ENCODE measurements at places on chromosomes 5 and 9.

GRCh38 chr9:127526655-127527559, 75.6 kb downstream of the LRSAM1 start:
- peak; percentile 95 for DNase-seq

DNA sequence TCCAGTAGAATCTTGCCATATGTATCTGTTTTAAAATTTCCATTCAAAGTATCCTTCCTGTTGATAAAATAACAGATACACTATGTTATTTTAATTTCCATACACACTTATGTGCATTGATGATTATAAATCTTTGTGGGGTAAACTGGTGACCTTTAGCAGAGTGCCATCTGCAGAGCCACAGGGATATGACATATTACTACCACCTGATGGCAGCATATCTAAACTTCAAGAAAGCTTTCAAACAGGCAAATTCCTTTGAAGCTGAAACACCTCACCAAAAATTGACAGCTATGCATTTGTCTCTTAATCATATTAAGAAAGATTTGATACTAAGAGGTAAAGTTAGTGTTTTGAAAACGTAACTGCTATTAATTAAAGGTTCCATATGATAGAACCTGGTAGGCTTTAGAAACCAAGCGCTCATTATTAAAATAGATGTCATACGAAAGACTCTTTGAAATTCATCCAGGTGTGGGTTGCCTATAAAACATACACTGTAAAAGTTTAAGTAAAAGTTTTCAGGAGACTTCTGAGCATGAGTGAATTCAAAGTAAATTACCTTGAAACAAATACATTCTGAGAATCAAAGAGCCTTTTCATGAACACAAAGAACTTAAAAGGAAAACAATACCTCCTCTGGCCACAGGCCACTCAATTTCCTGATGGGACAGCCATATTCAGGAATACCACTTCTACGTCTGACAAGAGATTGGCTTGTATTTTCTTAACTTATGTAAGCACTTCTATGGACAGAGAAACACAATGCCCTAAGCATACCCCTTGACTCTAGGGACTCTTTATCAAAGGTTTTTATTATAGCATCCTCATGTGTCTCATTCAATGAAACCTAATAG, 93.3 kb downstream of the KIAA0825 start:
- peak; percentile 54 for DNase-seq

- DNase-seq: no peak
These were observed 418.8 kb downstream of the KDM4C start for GRCh38 chr9:7176561-7176960.

- DNase-seq: no peak
These were observed 94.5 kb downstream of the LMNB1 start for GRCh38 chr5:126871441-126871840.

DNA sequence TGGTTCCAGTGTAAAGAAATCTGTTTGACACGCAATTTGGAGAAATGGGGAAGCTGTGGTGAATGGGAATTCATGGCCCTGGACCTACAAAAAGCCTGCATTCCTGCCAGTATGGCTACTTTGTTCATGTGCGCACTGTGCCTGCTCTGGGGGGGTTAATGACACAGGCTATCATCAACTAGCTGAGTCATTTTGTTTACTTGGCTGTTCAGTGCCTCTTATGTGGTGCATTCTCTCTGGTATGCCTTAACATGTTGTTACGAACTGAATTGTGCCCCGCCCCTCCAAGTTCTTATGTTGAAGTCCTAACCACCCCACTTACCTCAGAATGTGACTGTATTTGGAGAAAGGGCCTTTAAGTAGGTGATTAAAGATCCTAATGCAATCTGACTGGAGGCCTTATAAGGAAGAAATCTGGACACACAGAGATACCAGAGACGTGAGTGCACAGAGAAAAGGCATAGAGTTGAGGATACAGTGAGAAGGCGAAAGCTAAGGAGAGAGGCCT, 20.4 kb upstream of the UBAP1 start:
- no peak for DNase-seq

- no peak for DNase-seq
These were observed 22.7 kb upstream of the SH3RF2 start for GRCh38 chr5:145913701-145914100.

DNA sequence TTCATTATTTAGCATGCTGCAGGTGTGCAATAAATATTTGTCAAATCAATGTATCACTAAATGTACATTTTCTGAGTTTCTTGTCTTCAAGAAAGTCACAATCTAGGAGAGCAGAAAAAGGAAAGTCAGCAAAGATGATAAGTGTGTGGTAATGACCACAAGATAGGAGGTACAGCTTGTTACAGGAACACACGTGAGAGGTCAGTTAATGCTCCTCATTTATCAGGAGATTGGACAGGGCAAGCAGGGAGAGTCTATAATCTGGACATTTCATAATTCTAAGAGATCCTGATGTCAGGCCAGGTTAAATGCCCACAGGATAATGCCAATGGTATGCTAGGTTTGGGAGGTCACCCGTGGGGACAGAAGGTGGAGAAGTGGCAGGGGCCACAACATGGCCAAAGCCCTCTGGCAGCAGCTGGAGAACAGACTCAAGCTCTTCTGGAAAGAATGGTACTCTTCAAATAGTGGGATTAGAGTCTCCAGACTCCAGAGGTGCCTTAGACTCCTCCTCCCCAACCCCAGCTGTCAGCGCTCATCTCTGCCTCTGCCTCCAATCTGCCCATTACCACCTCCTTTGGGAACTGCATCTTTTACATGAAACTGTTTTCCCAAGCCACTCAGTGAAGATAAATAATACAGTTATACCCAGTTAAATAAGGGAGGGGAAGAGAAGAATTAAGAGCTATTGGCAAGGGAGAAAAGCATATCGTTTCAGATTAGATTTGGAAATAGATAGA, 114.3 kb downstream of the ASTN2 start:
- peak; percentile 78 for DNase-seq

DNA sequence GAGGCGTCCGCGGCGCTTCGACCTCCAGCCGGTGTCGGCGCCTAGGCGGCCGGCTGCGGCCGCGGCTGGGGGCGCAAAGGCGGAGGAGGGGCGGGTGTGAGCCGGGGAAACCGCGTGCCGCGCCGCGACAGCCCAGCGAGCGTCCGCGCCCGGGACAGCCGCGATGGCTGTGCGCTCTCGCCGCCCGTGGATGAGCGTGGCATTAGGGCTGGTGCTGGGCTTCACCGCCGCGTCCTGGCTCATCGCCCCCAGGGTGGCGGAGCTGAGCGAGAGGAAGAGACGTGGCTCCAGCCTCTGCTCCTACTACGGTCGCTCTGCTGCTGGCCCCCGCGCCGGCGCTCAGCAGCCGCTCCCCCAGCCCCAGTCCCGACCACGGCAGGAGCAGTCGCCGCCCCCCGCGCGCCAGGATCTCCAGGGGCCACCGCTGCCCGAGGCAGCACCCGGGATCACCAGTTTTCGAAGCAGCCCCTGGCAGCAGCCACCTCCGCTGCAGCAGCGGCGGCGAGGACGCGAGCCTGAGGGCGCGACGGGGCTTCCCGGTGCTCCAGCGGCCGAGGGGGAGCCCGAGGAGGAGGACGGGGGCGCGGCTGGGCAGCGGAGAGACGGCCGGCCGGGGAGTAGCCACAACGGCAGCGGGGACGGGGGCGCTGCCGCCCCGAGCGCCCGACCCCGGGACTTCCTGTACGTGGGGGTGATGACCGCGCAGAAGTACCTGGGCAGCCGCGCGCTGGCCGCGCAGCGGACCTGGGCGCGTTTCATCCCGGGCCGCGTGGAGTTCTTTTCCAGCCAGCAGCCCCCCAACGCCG, 605 bp downstream of the CHSY3 start:
- DNase-seq: no peak

DNA sequence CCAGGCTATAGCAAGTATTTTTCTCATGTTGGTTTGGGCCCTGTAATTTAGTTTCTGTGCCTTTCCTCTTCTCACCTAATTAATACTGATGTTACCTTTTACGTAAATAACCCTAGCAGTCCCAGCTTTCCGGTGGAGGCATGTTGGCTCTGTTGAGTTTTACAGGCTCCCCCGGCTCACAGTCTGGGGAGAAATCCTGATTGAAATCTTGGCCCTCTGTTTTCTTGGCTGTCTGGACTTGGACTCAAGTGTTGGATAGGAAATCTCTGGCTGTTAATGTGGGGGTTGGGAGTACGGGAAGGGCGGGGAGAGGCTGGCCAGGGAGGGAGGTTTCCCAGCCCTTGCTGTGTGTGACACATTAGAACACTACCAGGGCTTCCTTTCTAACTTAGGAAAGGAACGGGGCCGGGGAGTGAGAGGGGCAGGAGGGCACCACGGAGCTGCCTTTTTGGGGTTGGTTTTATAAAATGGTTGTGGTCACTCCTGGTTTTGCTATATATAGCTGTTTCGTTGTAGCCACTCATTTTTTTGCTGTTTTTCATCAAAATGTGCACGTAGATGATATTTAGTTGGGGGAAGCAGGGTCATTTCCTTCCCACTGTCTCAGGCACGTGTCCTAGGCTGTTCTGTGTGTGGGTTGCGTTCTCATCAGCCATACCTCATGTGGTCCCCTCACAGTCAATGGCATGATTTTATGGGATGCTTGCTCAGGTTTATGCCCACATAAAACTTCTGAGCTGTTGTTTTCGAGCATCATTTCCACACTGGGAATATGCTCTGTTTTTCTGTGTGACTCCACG, 11.0 kb downstream of the TRIO start:
- no peak for DNase-seq

DNA sequence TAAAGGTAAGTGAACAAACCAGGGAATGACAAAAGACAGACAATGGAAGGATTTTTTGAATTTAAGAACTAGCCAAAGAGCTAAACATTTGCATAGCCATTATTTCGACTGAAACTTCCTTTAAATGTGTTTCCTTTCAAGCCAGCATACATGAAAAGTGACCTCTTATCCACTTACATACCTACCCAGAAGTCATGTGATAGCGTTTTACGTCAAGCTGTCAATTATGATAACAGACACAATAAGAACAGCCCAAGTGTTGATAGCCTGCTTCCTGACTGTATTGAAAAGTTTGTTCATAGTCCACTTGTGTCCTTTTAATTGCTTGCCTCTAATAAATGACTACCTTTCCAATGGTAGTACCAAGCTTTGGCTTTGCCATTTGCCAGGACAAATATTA, 206.0 kb downstream of the NFIB start:
- no peak for DNase-seq

- DNase-seq: no peak
These were observed 162.8 kb downstream of the MAN2A1 start for GRCh38 chr5:109852371-109853155.

GRCh38 chr5:74541381-74541781, 99.1 kb downstream of the ENC1 start:
- DNase-seq: no peak

DNA sequence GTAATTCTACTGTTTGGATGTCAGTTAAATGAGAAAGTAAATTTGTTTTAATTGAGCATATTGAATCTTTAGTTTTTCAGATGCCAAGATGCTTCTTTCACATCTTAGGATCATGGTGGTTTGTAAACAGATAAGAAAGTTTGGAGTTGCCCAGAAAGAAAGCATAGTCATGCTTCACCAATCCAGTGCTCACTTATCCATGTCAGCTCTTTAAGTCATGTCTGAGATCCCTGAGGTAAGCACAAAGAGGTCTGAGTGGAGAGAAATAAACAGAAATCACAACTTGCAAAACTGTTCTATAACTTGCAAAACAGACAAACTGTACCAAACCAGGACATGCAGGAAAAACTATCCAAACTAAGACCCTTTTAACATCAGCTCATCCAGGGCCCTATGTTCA, 87.7 kb downstream of the OSTF1 start:
- no peak for DNase-seq

DNA sequence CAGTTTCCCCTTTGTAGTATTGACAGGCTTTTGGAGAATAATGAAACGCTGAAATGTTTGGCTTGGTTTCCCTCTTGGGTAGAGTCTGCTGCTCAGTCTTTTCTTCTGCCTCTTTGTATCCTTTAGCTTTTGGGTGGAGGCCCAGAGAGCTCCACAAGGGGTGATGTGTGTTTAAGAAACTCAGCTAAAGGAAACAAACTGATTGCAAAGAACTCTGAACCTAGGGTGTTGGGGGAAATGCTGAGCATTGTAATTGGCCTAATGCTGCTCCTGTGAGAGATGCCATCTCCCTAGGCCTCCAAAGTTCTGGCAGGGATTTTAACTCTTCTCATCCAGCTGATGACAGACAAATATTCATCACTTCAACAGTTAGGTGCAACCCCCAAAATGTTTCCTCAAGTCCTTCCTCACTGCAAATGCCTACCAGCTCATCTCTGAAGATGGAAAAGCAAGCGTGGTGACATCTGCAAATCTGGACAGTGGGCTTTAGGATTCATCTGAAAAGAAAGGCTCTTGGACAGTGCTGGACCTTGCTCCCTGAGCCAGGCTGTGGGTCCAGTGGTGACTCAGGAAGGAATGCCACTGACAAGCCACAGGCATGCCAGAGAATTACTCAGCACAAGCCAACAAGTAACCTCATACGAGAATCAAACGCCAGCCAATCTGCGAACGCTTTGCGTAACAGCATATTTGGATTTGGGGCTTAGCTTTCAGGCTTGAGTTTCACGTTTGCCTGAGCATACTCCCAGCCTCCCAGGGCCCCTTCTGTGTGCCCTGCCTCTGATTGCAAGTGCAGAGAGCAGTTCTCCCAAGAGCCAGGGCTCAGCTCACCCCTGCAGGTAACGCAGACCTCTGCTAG, 30.5 kb upstream of the ZSWIM6 start:
- no peak for DNase-seq

GRCh38 chr5:149961957-149962409, 1.4 kb downstream of the SLC26A2 start:
- DNase-seq: no peak

DNA sequence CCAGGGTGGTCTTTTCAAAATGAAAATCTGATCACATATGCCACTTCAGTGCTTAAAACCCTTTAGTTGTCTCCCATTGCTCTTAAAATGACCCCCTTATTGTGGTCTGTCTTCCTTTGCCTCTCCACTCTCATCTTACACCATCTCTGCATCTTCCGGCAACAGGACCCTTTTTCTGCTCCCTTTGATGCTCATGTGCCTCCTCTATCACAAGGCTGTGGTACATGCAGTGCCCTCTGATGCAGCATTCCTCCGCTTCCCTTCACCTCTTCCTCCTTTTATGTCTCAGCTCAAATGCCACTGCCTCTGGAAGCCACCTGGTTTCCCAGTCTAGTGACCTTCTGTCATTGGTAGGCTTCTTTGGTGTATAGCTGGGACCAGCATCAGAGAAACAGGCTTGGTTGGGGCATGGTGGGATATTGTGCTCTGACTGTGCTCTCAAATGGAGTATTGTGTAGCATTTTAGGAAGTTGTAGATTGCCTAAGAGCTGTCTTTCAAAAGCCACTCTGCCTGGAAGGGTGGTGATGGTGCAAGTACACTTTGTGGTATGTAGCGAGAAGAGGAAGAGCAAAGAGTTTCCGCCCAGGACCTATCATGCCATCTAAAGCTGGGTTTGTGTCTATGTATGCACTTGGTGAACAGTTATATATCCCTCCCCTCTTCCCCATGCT, 28.1 kb downstream of the ARHGAP26 start:
- no peak for DNase-seq

GRCh38 chr5:17360879-17361278, 137.2 kb upstream of the TAF11L2 start:
- peak; percentile 42 for DNase-seq

- no peak for DNase-seq
These were observed 1.1 kb upstream of the FAF2 start for GRCh38 chr5:176446884-176447590.
